ENCODE measurements at places on chromosomes 5 and 9. TPM values are rescaled to one million over a fixed set of nuclear protein-coding genes. Genes with fewer than 3 reads are reported as not detected.

GRCh38 chr5:79030663-79031484, 38.6 kb downstream of the DMGDH start:
- DNase-seq = no peak

- no peak for DNase-seq
Measured at GRCh38 chr5:647727-648126, 35.6 kb downstream of the CEP72 start.

The SNAPC3 gene
- total RNA-seq = 18.5 TPM

- no peak for DNase-seq
Measured at GRCh38 chr9:87878989-87879511, 3.6 kb upstream of the SPATA31E1 start.

DNA sequence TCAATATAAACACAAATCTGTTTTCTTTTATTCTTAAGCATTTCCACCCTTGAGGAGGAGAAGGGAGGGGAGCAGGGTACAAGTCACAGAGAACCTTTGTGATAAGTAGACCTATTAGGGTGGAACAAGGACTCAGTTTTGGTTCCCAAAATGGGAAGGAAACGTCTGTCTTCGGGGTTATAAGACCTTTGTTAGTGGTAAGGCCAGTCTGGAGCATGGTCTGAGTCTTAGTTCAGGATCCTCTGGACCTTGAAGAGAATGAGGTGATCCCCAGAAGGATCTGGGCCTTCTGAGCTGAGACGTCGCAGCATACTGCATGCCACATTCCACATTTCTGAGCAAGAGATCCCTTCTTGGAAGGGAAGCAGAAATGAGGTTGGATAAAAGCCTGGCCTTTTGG, 37.2 kb downstream of the FAXDC2 start:
- no peak for DNase-seq

DNA sequence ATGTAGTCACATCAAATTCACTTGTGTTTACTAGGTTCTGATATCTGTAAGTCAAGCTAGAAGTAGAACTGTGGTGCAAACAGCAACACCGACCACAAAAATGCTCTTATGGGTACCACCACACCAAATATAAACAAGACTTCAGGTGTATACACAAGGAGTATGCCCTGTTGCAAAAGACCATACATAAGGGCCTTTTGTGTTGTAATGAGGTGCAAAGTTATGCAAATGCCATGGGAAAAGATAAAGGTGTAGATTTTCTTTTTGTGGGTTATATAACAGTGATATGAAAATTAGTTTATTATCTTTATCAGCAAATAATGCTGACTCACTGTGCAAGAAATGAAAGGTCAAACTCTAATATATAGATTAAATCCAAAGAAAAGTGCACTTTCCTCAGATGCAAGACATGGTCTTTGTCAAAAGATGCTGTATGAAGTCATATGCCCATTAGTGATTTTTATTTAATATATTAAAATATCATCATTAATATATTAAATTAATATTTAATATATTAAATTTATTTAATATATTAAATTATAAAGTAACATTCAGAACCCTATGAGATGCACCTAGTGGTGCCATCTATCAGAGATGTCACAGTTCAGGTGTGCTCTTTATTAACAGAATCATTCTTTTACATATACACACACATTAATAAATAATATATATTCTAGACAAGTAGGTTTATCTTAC, 26.7 kb upstream of the ALDH1A1 start:
- no peak for DNase-seq

- no peak for DNase-seq
Measured at GRCh38 chr9:18357321-18357720, 116.6 kb upstream of the ADAMTSL1 start.

The SH3RF2 gene
- 1.6 TPM for total RNA-seq

The BICD2 gene
- total RNA-seq = 34.8 TPM

DNA sequence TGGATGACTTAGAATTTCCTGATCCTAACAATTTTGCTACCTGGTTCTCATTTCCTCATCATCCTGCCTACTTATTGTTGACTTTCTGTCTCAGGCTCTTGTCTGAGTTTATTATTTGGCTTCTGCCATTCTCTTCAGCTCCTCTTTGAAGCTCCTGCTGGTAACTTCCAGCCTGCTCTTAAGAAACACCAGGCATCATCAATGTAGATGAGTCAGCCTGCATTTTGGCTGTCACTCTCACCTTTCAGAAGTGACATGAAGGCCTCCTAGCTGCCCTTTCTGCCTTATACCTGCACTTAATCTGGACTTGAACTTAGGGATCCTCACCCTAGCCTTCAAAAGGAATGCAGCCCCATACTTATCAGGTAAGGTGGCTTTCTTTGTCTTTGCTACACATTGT, 551.8 kb upstream of the ZNF608 start:
- no peak for DNase-seq

GRCh38 chr5:168370831-168371230, 79.4 kb downstream of the WWC1 start:
- DNase-seq = no peak

The SNAPC4 gene
- total RNA-seq = 6.3 TPM

- DNase-seq = no peak
Measured at GRCh38 chr5:172846249-172846648, 12.2 kb downstream of the ERGIC1 start.

The SLC22A4 gene
- 5.4 TPM for total RNA-seq

DNA sequence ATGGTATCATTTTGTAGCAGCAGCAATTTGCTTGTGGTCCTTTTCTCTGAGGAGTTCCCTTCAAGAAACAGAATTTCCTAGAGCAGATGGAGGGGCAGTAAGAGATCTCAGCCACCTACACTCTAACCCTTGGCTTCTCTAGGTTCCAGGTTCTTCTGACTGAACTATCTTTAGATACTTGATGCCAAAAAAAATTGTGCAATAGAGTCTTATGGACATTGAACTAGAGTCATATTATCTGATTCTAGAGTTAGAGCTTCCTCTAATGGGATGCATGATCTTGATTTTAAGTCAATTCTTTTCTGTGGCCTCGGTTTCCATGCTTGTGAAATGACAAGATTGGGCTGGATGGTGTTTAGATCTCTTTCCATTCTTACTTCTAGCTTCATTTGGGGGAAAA, 142.8 kb downstream of the EGFLAM start:
- DNase-seq = no peak

DNA sequence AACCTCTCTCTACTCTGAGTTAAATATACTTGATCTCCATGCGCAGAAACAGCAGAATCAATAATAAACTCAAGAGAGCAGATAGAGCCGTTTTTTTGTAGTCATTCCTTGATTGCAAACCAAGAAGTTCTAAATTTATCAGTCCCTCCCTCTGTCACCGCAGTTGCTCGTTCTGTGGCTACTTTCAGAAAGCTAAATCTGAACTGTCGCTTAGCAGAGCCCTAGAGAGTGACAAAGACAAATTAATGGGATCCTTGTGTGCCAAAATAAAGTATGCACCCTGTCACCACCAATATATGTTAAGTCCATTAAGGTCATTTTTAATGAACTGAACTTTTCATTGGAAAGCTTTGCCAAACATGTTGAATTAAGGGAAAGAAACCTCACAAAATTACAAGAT, 218.3 kb downstream of the ADAMTSL1 start:
- DNase-seq = no peak

- DNase-seq = no peak
Measured at GRCh38 chr5:95238560-95239325, 46.2 kb downstream of the MCTP1 start.

The PCDH12 gene
- 6.4 TPM for total RNA-seq

- DNase-seq = no peak
Measured at GRCh38 chr9:17135295-17136160, 688 bp downstream of the CNTLN start.

The PCDHGB5 gene
- total RNA-seq = 5.9 TPM

DNA sequence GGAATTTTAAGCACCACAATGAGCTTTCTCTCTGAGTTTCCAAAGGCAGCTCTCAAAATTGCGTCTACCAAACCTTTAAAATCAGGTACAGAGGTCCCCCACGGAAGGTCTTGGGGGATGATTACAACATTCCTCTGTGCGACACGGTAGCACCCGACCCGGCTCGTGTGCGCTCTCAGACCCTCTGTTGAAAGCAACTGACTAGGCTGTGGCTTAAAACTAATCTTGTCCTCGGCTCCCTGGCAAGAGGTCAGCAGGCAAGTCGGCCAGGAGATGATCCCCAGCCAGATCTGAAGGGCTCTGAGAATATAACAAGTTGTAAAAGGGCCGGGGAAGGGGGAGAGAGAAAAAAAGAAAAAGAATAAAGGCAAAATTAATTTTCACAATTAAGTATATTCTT, 92.6 kb upstream of the LMX1B start:
- DNase-seq = no peak

Data from mesenteric fat pad (tissue), 1 donor.